ENCODE measurements at places on chromosomes 13 and 19. TPM values are rescaled to one million over a fixed set of nuclear protein-coding genes. Genes with fewer than 3 reads are reported as not detected.

FGF21 gene
- total RNA-seq = not detected

LIM2 gene
- total RNA-seq = not detected

ZNF134 gene
- 32.1 TPM for total RNA-seq

EXOSC5 gene
- 18.2 TPM for total RNA-seq

ATP7B gene
- total RNA-seq = 1.4 TPM

LACC1 gene
- 5.0 TPM for total RNA-seq

SIGLEC12 gene
- total RNA-seq = not detected

CKAP2 gene
- 18.2 TPM for total RNA-seq

SYNE4 gene
- 5.0 TPM for total RNA-seq

SHISA2 gene
- 0.58 TPM for total RNA-seq

GJA3 gene
- not detected for total RNA-seq

ZNF8 gene
- total RNA-seq = 9.5 TPM

DNA sequence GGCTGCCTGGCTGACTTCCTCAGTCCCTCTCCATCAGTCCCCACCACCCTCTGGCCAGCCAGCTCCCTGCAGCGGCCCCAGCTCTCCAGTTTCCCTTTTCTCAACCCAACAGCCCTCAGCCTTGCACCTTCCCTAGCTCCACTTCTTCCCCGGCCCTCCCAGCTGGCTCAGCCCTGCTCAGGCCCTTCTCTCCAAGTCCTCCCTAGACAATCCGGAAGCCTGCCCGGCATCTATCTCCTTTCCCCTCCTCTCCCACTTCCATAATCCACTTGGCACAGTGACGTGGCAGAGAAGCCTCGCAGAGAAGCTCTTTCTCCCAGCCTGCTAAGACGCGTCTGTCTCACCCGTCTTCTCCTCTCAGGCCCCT, 1.1 kb downstream of the UBXN6 start:
- H3K4me3 ChIP-seq = peak overlapping the region; percentile 42
- H3K27me3 ChIP-seq = no peaks in the 10 kb centered on the region
- no peak for DNase-seq
- H3K4me1 ChIP-seq = peaks cover 16% of the 10 kb centered on the region
- H3K36me3 ChIP-seq = peaks cover 21% of the 10 kb centered on the region
- H3K27ac ChIP-seq = peak overlapping the region; percentile 62

- no peak for DNase-seq
- no peaks in the 10 kb centered on the region for H3K36me3 ChIP-seq
These were observed 79.4 kb downstream of the FOXO1 start for GRCh38 chr13:40586886-40587565.

- no peaks in the 10 kb centered on the region for H3K4me1 ChIP-seq
- no peaks in the 10 kb centered on the region for H3K36me3 ChIP-seq
- H3K27ac ChIP-seq = no peak overlapping the region
- H3K4me3 ChIP-seq = no peak overlapping the region
- no peaks in the 10 kb centered on the region for H3K27me3 ChIP-seq
- no peak for DNase-seq
These were observed 188.4 kb upstream of the KLF12 start for GRCh38 chr13:74322562-74322961.

- H3K27ac ChIP-seq = no peak overlapping the region
- no peak overlapping the region for H3K4me3 ChIP-seq
- no peak for DNase-seq
These were observed 1.1 kb downstream of the FPR1 start for GRCh38 chr19:51750400-51751094.

- no peak overlapping the region for H3K27ac ChIP-seq
- no peak overlapping the region for H3K4me3 ChIP-seq
- no peaks in the 10 kb centered on the region for H3K36me3 ChIP-seq
These were observed 182.4 kb downstream of the KCTD12 start for GRCh38 chr13:76703621-76704288.

DNA sequence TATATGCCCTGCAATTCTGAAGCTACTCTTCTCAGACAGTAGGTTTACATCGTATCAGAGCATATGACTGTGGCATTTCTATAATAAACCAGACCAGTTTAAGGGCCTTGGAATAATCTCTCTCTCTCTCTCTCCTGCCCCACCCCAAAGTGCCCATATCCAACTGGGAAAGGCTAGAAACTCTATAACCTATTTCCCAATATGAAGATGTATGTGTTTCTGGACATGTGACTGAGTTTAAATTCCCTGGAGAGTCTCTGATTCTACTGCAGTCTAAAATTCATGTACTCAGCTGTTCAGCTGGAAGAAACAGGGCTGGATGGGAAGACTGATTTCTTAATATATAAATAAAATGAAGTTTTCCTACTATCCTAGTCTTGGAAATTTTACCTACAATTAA, 91.9 kb upstream of the MBNL2 start:
- H3K27me3 ChIP-seq = no peaks in the 10 kb centered on the region
- H3K4me1 ChIP-seq = no peaks in the 10 kb centered on the region
- DNase-seq = no peak
- no peak overlapping the region for H3K27ac ChIP-seq
- H3K36me3 ChIP-seq = no peaks in the 10 kb centered on the region

DNA sequence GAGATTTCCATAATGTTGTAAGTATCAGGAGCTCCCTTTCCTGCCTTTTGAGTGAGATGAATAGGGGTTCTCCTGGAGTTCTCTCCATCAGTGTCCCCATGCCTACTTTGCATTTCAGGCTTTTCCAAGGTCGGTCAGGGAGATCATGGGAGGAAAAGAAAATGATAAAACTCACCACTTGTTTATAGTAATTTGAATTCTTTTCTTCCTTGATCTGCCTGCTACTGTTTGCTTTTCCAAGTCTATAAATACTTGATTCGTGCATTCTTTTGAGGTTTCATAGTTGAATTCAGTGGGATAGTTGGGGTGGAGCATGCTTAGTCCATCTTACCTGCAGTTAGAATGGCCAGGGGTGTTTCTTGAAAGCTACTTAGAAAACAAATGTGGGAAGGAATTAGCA, 51.5 kb downstream of the PCCA start:
- H3K36me3 ChIP-seq = no peaks in the 10 kb centered on the region
- no peak for DNase-seq
- H3K27ac ChIP-seq = no peak overlapping the region

GRCh38 chr13:52743569-52743968, 3.9 kb upstream of the CNMD start:
- no peak overlapping the region for H3K4me3 ChIP-seq
- no peaks in the 10 kb centered on the region for H3K27me3 ChIP-seq
- no peaks in the 10 kb centered on the region for H3K4me1 ChIP-seq
- no peaks in the 10 kb centered on the region for H3K36me3 ChIP-seq

DNA sequence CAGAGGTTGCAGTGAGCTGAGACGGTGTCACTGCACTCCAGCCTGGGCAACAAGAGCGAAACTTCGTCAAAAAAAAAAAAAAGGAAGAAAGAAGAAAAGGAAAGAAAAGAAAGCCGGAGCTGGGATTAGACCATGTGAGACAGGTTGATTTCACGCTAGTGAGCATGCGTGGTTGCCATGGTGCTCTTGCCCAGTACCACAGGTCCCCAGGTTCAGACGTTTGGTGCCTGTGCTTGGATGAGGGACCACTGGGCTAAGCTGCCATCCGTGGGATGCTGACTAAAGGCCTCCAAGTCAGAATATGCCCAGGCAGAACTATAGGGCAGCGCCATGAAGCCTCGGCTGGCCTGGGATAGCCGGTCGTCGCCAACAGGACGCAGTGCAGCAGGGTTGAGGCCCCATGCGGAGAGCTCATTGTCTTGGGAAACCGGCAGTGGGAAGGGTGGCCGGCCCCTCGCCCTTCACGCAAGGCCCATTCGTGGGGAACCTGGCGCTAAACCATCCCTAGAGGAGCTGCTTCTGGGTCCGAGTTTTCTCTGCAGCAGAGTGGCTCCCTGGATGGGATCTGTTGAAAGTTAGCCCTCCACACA, 7.2 kb upstream of the TEX101 start:
- H3K27ac ChIP-seq = no peak overlapping the region
- H3K4me1 ChIP-seq = no peaks in the 10 kb centered on the region
- H3K27me3 ChIP-seq = no peaks in the 10 kb centered on the region
- DNase-seq = no peak
- H3K4me3 ChIP-seq = no peak overlapping the region

DNA sequence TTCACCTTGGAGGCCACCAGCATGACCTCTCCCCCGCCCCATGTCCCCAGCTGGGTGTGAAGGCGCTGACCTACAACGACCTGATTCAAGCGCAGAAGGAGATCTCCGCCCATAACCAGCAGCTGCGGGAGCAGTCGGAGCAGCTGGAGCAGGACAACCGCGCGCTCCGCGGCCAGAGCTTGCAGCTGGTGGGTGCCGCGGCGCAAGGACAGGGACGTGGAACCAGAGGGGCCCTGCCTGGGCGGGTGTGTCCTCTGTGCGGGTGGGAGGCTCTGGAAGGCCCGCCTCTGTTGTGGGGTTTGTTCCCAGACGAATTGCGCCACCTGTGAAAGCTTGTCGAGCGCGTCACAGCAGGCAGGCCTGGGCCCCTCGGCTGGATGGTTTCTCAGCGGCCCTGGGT, 22.3 kb downstream of the PLEKHJ1 start:
- peaks cover 13% of the 10 kb centered on the region for H3K4me1 ChIP-seq
- no peaks in the 10 kb centered on the region for H3K27me3 ChIP-seq
- no peak for DNase-seq
- H3K27ac ChIP-seq = no peak overlapping the region

- no peaks in the 10 kb centered on the region for H3K36me3 ChIP-seq
- no peak overlapping the region for H3K4me3 ChIP-seq
- no peak for DNase-seq
- no peaks in the 10 kb centered on the region for H3K27me3 ChIP-seq
These were observed 1861.3 kb downstream of the PCDH9 start for GRCh38 chr13:65368832-65369231.

- no peak for DNase-seq
- no peaks in the 10 kb centered on the region for H3K36me3 ChIP-seq
- no peak overlapping the region for H3K27ac ChIP-seq
- peaks cover 17% of the 10 kb centered on the region for H3K4me1 ChIP-seq
- no peaks in the 10 kb centered on the region for H3K27me3 ChIP-seq
These were observed 3.4 kb upstream of the TBXA2R start for GRCh38 chr19:3609779-3610719.

GRCh38 chr13:109789262-109789661, 2.9 kb upstream of the IRS2 start:
- DNase-seq = no peak
- H3K4me1 ChIP-seq = peaks cover 17% of the 10 kb centered on the region
- H3K36me3 ChIP-seq = no peaks in the 10 kb centered on the region
- H3K27me3 ChIP-seq = no peaks in the 10 kb centered on the region
- no peak overlapping the region for H3K27ac ChIP-seq

- H3K4me1 ChIP-seq = no peaks in the 10 kb centered on the region
- no peak for DNase-seq
- H3K4me3 ChIP-seq = no peak overlapping the region
These were observed 10.1 kb downstream of the C19orf38 start for GRCh38 chr19:10858204-10858828.

- no peak for DNase-seq
- no peaks in the 10 kb centered on the region for H3K36me3 ChIP-seq
- no peaks in the 10 kb centered on the region for H3K27me3 ChIP-seq
These were observed 1.4 kb upstream of the CIC start for GRCh38 chr19:42267644-42268141.

- H3K36me3 ChIP-seq = peaks cover 3% of the 10 kb centered on the region
- H3K4me1 ChIP-seq = peaks cover 88% of the 10 kb centered on the region
- no peak overlapping the region for H3K4me3 ChIP-seq
- DNase-seq = peak; percentile 75
These were observed 13.7 kb upstream of the GPR183 start for GRCh38 chr13:99320693-99321481.

All from CD4-positive, alpha-beta memory T cell (primary cell).